Effector memory CD8-positive, alpha-beta T cell (primary cell): ENCODE measurements at places on chromosomes 2 and 18.

- no peak overlapping the region for H3K4me3 ChIP-seq
- DNase-seq: no peak
- H3K27me3 ChIP-seq: no peaks in the 10 kb centered on the region
- peaks cover 32% of the 10 kb centered on the region for H3K36me3 ChIP-seq
- H3K27ac ChIP-seq: peak overlapping the region; percentile 70
These were observed 55.2 kb downstream of the TTC21B start for GRCh38 chr2:165898381-165898780.

- H3K27ac ChIP-seq: no peak overlapping the region
- no peak for DNase-seq
- H3K4me3 ChIP-seq: no peak overlapping the region
- H3K27me3 ChIP-seq: peaks cover 19% of the 10 kb centered on the region
These were observed 51.7 kb downstream of the SNTG2 start for GRCh38 chr2:1002350-1002749.

- no peak overlapping the region for H3K27ac ChIP-seq
- H3K36me3 ChIP-seq: peaks cover 6% of the 10 kb centered on the region
- DNase-seq: no peak
- no peaks in the 10 kb centered on the region for H3K27me3 ChIP-seq
These were observed 13.5 kb downstream of the SPOPL start for GRCh38 chr2:138515092-138515491.

DNA sequence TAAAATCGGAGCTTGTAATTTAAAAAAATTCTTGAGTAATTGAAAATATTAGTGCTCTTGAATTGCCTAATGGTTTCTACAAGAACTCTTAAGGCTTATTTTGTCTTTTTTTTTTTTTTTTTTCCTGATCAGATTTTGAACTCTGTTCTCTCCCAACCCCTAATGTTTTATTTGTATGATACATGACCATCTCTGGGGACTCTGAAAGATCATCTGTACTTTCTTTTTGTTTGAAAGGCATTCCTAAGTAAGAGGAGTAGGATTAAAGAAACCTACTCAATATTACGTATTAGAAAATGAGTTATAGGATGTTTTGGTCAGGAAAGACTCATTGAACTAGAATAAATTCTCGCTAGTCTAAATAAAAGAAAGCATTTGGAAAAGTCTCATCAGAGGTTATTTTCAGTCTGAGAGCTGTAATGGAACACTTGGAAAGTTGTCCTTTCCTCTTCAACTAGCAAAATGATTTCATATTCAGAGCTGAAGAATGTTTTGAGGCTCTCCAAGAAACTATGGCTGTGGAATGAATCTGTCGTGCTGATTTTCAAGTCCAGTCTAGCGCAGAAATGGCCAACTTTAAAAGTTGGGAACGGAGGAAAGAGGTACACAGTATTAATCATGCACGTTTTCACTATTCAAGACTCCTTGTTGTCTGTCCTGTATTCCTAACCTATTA is 182.7 kb downstream of the PRPF40A start:
- DNase-seq: no peak
- peaks cover 38% of the 10 kb centered on the region for H3K27me3 ChIP-seq
- H3K4me1 ChIP-seq: no peaks in the 10 kb centered on the region
- no peak overlapping the region for H3K4me3 ChIP-seq

DNA sequence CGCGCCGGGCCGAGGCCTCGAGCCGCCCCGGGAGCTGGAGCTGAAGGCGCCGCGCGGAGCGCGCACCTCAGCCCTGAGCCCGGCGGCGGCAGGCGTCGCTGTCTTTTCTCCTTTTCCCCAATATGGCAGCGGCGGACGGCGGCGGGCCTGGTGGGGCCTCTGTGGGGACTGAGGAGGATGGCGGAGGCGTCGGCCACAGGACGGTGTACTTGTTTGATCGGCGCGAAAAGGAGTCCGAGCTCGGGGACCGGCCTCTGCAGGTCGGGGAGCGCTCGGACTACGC is 369 bp downstream of the SMCHD1 start:
- H3K36me3 ChIP-seq: peaks cover 45% of the 10 kb centered on the region
- H3K4me3 ChIP-seq: peak overlapping the region; percentile 95
- peak overlapping the region; percentile 99 for H3K27ac ChIP-seq
- H3K27me3 ChIP-seq: no peaks in the 10 kb centered on the region

- H3K36me3 ChIP-seq: no peaks in the 10 kb centered on the region
- H3K27ac ChIP-seq: no peak overlapping the region
- DNase-seq: no peak
These were observed 140.6 kb downstream of the FAM124B start for GRCh38 chr2:224261326-224261725.

- no peak for DNase-seq
- H3K4me1 ChIP-seq: peaks cover 10% of the 10 kb centered on the region
- peaks cover 30% of the 10 kb centered on the region for H3K27me3 ChIP-seq
- H3K27ac ChIP-seq: no peak overlapping the region
These were observed 57.8 kb upstream of the KIF5C start for GRCh38 chr2:148817210-148817708.

GRCh38 chr2:100484390-100484789 is 14.1 kb downstream of the NMS start:
- no peak for DNase-seq
- peaks cover 23% of the 10 kb centered on the region for H3K27me3 ChIP-seq
- H3K4me3 ChIP-seq: no peak overlapping the region
- H3K27ac ChIP-seq: no peak overlapping the region
- no peaks in the 10 kb centered on the region for H3K4me1 ChIP-seq
- H3K36me3 ChIP-seq: no peaks in the 10 kb centered on the region

DNA sequence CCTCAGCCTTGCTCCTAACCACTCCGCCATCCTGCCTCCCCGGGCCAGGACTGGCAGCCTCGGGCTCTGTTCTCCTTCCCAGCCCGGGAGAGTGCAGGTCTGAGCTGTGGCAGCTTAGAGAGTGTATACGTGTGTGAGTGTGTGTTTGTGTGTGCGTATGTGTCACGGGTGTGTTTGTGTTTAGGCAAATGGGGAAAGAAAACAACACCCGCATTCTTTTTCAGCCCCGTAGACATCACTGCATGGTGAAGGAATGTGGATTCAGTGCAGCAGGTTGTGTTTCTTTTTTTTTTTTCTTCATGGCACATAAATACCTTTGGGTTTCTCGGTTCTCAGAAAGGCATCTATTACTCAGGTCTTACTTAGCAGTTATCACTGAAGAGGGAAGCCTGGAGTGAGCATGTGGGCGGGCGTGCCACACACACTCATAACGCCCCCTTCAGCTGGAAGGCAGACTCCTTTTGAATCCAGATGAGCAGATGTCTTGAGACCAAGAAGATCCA is 44.2 kb downstream of the GLI2 start:
- peaks cover 3% of the 10 kb centered on the region for H3K4me1 ChIP-seq
- H3K36me3 ChIP-seq: no peaks in the 10 kb centered on the region
- H3K27me3 ChIP-seq: peaks cover 8% of the 10 kb centered on the region

- H3K36me3 ChIP-seq: no peaks in the 10 kb centered on the region
- no peak overlapping the region for H3K4me3 ChIP-seq
- H3K27me3 ChIP-seq: no peaks in the 10 kb centered on the region
These were observed 1303.1 kb upstream of the DDX18 start for GRCh38 chr2:116511426-116511825.

- H3K27me3 ChIP-seq: peaks cover 43% of the 10 kb centered on the region
- no peak overlapping the region for H3K27ac ChIP-seq
- H3K4me1 ChIP-seq: no peaks in the 10 kb centered on the region
- H3K36me3 ChIP-seq: peaks cover 3% of the 10 kb centered on the region
- no peak for DNase-seq
These were observed 43.1 kb upstream of the ATP8B1 start for GRCh38 chr18:57846258-57846657.

DNA sequence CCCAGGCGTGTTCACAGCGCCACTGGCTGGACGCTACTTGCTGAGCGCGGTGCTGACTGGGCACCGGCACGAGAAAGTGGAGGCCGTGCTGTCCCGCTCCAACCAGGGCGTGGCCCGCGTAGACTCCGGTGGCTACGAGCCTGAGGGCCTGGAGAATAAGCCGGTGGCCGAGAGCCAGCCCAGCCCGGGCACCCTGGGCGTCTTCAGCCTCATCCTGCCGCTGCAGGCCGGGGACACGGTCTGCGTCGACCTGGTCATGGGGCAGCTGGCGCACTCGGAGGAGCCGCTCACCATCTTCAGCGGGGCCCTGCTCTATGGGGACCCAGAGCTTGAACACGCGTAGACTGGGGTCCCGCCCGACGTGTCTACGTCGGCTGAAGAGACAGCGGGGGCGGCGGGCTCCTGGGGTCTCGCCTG is 891 bp upstream of the KHK start:
- peaks cover 19% of the 10 kb centered on the region for H3K4me1 ChIP-seq
- peaks cover 8% of the 10 kb centered on the region for H3K36me3 ChIP-seq
- H3K27me3 ChIP-seq: no peaks in the 10 kb centered on the region
- H3K27ac ChIP-seq: peak overlapping the region; percentile 91
